ENCODE measurements at places on chromosomes 3 and 15.
A peak's percentile ranks its signal among the peaks of the same experiment; 100 is the strongest.

DNA sequence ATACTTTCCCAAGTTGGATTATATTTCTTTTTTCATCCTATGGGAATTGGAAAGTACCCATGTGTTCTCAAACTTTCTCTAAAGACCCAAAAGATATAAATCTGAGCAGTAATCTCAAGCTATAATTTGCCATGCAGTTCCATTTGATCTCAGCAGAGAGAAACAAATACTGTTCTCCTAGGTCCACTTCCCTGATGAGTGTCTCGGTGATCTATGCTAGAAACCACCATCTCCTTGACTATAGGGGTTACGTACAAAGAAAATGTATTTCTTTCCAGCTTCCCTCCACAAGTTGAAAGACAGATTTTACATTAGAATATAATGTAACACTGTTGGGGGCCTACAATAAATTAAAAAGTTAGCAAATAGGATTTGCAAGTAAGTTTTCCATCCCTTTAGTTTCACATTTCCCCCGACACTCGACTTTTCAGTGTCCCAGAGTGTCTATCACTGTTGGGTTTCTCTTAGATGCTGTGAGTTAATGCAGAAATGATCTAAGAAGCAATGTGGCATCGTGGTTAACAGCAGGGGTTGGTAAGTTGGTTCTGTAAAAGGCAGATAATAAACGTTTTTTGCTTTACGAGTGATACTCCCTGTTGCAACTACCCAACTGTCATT, 465.1 kb upstream of the CFAP20DC start:
- DNase-seq: no peak

- DNase-seq: peak; percentile 12
These were observed 474 bp downstream of the ATP2C1 start for GRCh38 chr3:130894130-130894985.

DNA sequence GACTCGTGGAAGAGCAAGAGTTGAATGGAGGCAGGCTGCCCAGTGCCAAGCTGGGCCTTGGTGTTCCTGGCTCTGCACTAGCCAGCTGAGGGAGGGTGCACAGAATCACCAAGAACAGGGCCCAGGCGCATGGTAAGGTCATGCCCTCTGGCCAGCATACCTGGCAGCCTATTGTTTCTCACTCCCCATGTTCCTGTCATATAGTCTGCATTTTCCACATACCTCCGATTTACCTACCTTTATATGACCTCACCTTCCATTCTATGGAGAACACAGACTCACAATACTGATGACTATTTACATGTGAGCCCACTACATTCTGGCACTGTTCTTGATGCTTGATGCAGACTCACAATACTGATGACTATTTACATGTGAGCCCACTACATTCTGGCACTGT, 5.4 kb downstream of the CLEC3B start:
- no peak for DNase-seq

GRCh38 chr15:83396101-83396500, 51.0 kb upstream of the SH3GL3 start:
- DNase-seq: no peak

DNA sequence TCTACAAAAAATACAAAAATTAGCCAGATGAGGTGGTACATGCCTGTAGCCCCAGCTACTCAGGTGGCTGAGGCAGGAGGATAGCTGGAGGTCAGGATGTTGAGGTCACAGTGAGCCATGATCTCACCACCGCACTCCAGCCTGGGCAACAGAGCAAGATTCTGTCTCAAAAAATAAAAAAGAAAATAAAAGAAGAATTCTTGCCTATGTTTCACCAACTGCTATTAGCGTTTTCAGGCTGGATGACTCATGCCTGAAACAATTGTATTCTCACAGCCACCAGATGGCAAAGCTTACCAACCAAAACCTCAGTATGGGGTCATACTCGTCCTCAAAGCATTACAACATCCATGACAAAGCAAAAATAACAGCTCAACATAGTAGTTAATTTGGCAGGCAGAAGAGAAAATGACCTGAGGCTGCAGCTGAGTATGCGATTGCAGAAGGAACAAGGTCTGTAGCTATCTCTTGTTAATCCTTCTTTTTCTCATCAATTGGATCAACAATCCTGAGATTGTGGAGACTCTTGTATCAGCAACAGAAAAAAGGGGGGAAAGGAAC, 52.2 kb downstream of the TP53BP1 start:
- no peak for DNase-seq

DNA sequence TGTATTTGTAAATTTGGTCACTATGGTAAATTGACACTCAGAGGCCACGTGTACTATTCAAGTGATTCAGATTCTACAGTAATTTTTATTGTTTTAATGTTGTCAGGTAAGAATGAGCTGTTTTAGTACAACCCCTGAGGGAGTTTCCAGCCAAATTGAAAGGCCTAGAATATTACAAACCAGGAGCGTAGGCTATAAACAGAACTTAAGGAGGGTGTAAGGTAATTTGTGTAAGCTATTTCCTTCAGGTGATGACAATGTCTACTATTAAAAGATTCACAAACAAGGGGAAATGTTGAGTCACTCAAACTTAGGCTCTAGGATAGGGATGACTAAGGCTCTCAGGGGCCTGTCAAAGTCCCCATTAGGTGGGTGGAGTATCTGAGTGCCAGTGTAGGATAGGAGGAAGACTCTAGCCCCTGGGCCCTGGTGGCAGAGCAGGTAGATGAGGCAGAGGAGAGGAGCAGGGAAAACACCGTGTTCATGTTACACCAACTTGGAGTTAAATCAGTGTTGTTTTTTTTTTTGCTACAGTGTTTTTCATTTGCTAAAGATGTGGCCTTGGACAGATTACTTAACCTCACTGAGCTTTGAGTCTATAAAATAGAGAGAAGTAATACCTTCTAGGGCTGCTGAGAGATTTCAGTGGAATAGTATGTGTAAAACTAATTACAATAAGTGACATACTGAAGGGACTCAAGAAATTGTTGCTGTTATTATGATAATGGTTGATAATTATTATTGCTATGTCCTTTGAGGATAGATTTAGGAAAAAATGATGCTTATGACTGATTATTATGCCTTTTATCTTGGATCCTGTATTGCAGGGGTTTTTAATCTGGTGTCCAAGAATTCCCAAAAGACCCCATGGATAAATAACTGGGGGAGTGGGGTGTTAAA, 10.3 kb downstream of the TM4SF1 start:
- DNase-seq: no peak

GRCh38 chr15:57432141-57432741, 55.9 kb downstream of the CGNL1 start:
- DNase-seq: no peak

GRCh38 chr3:11653298-11654055, 9.8 kb upstream of the VGLL4 start:
- DNase-seq: no peak

GRCh38 chr3:124496061-124496460, 234.2 kb upstream of the UMPS start:
- no peak for DNase-seq

- DNase-seq: no peak
These were observed 74.4 kb downstream of the CD200 start for GRCh38 chr3:112407214-112407887.

GRCh38 chr15:51341366-51342226, at the start of gene GLDN:
GLDN (plus strand) TSS chr15:51341655; CDS start chr15:51341685, 30 bp downstream.
- no peak for DNase-seq

DNA sequence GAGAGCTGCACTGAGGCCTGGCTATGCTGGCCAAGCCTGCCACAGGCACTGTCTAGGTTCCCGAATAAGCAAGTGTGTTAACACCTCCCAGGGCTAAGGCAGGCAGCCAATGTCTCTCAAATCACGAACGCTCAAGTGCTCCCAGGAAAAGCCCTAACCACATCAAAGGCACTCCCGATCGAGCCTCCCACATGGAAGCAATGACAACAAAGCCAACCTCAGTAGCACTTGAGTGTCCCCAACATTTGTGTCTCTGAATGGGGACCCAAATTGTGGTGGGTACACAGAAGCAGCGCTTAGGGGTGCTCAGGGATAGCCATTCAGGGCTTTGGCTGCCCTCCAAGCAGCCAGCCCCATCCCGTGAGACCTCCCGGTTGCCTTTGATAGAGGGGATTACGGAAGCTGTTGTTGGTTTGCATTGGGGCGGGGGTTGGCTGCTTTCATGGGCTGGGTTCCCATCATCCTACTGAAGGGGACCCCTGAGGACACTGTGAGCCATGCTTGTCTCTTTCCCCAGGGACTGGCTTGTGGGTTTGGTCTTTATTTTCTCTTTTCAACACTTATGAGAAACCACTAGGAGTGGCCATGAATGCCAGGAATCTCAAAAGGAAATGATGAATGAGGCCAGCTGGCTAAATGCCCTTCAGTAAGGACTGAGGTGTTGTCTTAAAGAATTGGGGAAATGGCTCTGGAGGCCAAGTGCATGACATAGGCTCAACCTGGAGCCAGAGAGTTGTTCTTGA, 234.1 kb upstream of the FEZF2 start:
- no peak for DNase-seq

GRCh38 chr15:34650177-34650576, 66.7 kb upstream of the GOLGA8B start:
- no peak for DNase-seq

DNA sequence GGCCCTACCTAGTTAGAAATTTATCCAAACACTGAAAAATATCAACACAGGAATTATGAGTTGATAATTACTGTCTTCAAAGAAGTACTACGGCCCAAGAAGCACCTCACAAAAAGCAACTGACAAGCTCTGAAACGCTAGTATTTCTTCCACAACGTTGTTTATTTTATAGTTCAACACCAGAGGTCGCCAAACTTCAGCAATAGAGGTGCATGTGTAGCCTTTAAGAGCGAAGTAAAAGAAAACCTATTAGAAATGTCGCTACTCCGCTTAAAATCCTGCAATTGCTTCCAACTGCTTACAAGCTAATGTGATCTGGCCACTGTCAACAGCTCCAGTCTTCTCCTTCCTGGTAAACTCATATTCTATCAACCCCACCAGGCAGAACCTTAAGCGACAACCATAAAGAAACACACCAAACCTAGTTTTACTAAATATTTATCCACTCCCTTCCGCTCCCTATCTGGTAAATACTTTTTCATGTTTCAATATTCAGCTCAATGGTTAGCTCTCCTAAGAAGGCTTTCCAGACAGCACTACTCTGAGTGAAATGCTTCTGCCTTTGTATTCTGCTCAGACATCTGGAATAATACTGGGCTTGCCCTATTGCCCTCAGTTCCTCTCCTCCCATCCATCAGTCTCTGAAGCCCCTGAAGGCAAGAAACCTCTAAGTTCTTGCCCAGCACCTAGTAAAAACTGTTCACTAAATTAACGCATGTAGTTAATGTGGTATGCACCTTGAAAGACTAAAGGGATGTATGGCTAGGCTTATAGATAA, 110.2 kb downstream of the NR1I2 start:
- DNase-seq: no peak

- no peak for DNase-seq
These were observed 335.8 kb upstream of the GOLIM4 start for GRCh38 chr3:168431491-168431890.

DNA sequence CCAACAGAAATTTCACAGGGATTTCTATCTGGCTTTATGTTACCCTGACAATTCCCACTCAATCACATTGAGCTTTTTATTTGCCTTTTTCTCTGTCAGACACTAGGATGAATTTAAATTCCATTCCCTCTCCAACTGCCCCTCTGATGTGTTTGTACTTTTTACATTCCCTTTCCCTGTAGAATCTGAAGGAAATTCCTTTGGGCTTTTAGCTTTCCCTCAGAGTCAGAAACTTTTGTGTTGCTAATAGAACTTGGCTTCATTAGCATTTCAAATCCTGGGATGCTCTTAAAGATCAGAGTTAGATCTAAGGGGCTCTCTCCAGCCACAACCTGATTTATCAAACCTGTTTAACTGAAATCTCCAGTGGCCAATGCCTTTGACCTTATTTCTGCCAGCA, 7.9 kb upstream of the RARB start:
- no peak for DNase-seq

DNA sequence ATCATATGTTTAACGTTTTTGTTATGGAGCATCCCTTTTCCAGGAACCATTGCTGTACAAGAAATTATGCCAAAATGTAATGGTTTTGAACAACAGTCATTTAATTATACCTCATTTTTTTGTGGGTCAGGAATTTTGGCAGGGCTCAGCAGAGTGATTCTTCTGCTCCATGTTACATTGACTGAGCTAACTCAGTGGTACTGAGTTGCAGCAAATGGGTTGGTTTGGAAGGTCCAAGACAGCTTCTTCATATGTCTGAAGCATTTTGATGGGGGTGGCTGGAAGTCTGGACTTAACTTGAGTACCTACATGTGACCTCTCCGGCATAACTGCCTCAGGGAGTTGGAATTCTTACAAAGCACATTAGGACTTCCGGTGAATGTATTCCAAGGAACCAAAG, 26.0 kb upstream of the CMC1 start:
- no peak for DNase-seq

DNA sequence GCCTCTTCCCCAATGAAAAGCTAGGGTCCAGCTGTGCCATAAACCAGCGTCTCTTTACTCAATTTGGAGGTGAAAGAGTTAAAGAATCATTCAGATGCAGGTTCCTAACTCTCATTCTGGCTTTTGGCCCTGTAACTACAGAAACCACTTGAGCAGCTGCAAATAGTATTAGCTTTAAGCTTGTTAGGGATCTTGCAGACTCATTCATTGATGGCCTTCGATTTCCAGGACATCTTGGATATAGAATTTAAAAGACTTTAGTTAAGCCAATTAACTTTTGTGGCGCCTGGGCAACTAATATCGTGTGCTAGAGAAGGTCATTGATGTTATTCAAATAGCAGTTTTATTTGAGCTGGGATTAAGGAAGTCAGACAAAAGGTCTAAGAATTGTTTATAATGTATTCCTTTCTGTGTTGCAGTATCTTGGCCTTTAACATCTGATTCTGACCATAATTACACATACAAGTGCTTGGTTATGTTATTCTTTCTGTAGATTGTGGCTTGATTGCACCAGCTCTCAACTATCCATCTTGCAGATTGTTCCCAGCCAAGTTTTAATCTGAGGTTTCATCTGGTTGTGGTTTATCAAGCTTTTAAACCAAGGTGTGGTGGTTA, 185.3 kb downstream of the CACNA2D3 start:
- DNase-seq: no peak

DNA sequence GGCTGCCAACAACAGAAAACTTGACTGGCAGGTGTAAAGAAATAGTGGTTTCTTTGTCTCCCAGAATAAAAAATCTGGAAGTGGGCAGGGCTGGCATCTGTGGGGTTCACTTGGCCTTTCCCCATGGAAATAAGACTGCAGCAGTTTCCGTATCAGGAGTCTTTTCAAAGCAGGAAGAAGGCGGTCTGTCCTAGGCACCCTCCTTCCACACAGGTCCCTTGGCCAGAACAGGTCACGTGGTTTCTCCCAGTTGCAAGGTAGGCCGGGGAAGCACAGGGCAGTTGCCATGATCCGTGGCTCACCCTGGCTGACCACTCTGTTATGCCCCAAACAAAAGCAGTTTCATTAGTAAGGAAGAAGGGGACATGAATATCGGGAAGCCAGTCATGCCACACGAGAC, 45.4 kb downstream of the ZDHHC19 start:
- no peak for DNase-seq

DNA sequence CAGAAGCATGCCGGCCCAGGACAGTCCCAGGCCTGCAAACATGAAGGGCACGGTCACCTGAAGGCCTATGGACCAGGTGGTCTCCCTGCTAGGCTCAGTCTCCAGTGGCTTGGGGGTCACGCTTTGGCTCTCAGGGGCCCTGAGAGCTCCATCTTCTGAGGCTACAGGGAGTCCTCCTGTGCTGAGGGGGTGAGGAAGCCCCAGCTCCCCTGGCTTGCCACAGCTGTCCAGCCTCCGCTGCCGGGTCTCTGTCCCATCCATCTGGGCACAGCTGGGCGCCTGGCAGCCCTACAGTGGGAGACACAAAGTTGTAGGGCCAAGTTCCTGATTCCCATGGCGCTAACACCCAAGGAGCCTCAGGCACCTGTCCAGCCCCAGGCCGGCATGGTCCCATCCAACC, 16.0 kb downstream of the SLC41A3 start:
- no peak for DNase-seq

GRCh38 chr3:44989636-44990373, 13.8 kb downstream of the EXOSC7 start:
- no peak for DNase-seq

All from stimulated activated CD8-positive, alpha-beta memory T cell treated with anti-CD3 and anti-CD28 coated beads, Interleukin-4, amount 100 ng/mL, for 24 hours (primary cell).